ENCODE measurements at places on chromosomes 1 and 21. TPM values are rescaled to one million over a fixed set of nuclear protein-coding genes. Genes with fewer than 3 reads are reported as not detected.

DNA sequence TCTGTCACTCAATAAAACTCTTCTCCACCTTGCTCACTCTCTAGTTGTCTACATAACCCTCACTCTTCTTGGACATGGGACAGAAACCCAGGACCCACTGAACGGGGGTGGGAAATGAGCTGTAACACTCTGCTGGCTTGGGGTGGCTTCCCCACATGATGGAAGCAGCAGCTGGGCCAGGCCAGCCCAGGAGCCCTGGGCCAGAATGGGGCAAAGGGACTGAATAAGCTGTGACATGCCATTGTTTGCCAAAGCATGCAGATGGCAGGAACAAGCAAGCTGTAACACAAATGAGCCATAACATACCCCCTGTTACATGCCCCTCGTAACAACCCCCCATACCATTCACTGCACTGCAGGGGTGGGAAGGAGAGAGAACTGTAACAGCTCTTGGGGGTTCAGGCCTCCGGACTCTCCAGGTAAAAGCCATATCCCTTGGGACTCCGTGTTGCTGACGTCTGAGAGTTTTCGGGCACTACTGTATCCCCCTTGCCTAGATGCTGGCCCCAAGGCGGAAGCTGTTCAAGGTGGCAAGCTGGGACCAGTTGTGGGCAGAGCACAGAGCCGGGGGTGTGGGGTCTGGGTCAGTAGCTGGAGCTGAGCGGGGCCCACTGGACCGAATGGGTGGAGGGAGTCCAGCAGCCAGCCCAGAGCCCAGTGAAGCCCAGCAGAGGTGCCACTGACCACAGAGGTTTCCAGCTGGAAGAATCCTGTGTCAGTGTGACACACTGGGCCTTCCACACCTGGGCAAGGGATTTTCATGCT lies 56.1 kb upstream of the DMRTB1 start:
- DNase-seq = no peak

DNA sequence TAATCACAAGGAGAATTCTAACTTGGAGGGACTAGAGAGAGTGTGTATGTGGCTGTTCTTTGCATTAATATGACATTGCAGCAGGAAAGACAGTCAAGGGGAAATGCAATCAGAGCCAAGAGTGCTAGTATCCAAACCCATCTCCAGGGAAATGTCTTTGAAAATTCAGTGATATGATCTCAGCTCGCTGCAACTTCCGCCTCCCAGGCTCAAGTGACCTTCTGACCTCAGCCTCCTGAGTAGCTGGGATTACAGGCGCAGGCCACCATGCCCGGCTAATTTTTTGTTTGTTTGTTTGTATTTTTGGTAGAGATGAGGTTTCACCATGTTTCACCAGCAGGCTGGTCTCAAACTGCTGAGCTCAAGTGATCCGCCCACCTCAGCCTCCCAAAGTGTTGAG lies 16.3 kb downstream of the VASH2 start:
- DNase-seq = no peak

DNA sequence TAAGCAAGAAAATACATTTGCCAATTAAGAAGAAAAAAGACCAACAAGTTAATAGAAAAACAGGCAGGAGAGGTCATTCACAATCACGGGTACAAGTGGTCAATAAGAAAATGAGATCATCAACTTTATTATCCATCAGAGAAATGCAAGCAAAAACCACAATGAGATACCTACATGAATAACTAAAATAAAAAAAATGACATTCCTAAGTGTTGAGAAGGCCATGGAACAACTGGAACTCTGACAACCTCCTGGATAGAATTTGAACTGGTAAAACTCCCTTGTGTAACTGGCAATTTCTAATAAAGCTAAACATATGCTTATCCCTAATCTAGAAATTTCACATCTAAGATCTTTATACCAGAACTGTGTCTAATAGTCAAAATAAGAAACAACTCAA lies 135.4 kb upstream of the BACE2 start:
- no peak for DNase-seq

GRCh38 chr1:99670583-99670982 lies 24.7 kb downstream of the PALMD start:
- no peak for DNase-seq

The SMPDL3B gene
- 11.6 TPM for polyA plus RNA-seq

The PLA2G4A gene
- polyA plus RNA-seq = 10.0 TPM

The GBP7 gene
- 0.17 TPM for polyA plus RNA-seq

The ZNF644 gene
- polyA plus RNA-seq = 62.0 TPM

Measured in right renal pelvis (tissue), 4 donors.